ENCODE measurements at places on chromosomes 1 and 21.

DNA sequence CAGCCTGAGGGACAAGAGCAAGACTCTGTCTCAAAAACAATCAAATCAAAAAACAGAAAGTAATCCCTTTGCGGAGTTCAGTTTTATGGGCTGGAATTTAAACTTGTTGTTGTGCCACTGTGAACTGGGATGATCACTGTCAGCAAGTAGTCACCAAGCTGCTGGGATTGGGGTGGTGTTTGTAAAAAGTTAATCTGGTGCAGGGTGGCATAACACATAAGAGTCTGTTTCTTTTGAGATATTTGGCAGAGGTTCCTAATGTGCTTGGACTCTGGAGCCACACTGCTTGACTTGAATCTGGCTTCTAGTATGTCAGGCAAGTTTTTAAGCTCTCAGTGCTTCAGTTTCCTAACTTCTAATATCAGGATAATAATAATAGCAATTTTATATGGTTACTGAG, 6.6 kb downstream of the CLIC4 start:
- no peak for DNase-seq

- no peak for DNase-seq
These were observed 67.1 kb downstream of the UBE2T start for GRCh38 chr1:202274611-202275010.

- DNase-seq: no peak
These were observed 493.8 kb upstream of the CHRM3 start for GRCh38 chr1:238892612-238893011.

DNA sequence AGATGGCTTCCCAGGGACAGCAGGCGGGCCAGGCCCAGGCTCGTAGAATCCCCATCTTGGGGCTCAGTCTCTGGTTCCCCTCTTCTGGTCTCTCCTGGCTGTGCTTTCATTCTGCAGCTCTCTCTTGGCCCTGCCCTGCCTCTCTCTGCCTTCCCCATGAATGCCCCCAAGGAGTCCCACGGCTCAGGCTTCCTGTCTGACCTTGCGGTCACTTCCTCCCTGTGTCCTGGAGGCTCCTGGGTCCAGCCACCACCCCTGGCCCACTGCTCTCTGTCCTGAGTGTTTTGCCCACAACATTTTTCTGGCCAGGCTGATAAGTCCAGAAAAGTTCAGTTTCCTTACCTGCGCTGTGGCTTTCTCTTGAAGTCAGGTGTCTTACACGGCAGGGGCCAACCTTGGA, 29.1 kb downstream of the PIGP start:
- DNase-seq: no peak

- DNase-seq: no peak
These were observed 1.2 kb upstream of the SEMA6C start for GRCh38 chr1:151147665-151148064.

- DNase-seq: no peak
These were observed 15.6 kb upstream of the HMGCS2 start for GRCh38 chr1:119784191-119784781.

DNA sequence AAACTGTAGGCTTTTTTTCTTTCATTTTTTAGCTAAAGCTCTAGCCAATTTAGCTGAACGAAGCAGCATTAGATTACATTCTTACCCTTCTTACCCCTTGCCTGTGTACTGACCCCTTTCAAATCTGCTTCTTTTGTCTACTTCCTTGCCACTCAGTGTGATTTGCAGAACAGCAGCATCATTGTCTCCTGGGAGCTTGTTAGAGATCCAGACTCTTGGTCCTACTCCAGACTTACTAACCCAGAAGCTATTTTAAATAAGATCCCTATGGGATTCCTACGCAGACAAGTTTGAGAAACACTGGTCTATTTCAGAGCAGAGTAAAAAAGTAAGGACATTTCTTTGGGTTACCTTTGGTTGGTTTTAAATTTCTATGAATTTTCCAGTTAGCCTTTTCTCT, 13.8 kb downstream of the LRRC39 start:
- DNase-seq: no peak

- DNase-seq: peak; percentile 4
These were observed 44.6 kb downstream of the NIBAN1 start for GRCh38 chr1:184929711-184930202.

GRCh38 chr1:53395671-53396215, 63.5 kb upstream of the DMRTB1 start:
- no peak for DNase-seq

GRCh38 chr1:76170084-76170483, 95.5 kb downstream of the ST6GALNAC3 start:
- no peak for DNase-seq

DNA sequence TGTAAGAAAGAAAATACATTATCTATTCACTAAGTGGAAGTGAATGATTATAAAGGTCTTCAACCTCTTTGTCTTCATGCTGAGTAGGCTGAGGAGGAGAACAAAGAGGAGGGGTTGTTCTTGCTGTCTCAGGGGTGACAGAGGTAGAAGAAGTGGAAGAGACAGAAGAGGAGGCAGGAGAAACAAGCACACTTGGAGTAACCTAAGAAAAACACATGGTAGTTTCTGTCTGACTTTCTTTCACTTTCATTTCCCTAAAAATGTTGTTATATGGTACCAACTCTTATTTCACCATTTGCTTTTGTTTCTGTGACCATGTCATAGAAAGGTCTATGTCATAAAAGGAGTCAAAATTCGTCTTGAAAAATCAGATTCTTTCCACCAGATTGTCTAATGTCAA, 696.6 kb upstream of the BRINP3 start:
- DNase-seq: no peak

GRCh38 chr1:6209661-6210580, 4.0 kb downstream of the RNF207 start:
- DNase-seq: no peak

GRCh38 chr1:187517546-187517945, 688.8 kb downstream of the PLA2G4A start:
- no peak for DNase-seq

DNA sequence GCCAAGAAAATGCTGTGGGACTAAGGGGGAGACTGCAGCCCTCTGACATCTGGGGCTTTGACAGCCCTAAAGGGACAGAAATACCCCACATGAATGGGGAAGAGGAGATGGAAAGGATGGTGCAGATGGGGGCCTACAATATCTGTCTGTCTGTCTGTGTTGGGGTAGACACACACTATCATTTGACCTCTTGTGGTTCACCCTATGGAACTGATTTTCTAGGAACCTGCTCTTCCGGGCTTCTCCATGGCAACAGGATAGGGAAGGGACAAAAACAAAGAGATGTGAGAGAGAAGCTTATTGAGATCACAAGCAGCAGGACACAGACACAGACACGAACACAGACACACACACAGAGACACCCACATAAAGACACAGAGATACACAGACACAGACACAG, 17.1 kb downstream of the KIF21B start:
- DNase-seq: no peak

- DNase-seq: no peak
These were observed 11.2 kb downstream of the CASQ2 start for GRCh38 chr1:115757326-115757725.

GRCh38 chr21:42850866-42851391, 28.4 kb downstream of the WDR4 start:
- no peak for DNase-seq

DNA sequence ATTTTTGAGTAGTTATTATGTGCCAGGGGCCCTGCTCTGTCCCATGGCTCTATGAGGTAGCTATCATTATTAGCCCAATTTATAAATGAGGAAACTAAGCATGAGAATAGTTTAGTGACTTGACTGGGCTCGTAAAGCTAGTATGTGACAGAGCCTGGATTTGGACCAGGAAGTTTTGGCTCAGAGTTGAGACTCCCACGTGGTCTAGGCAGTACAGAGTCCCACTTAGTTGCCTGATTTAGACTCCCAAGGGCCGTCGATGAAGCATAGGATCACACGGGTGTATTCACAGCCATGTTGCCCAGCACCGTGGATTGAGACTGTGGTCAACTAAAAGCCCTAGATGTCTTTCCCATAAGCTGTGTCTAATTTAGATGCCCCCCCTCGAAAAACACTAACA, 81.7 kb downstream of the DDX20 start:
- DNase-seq: no peak

- peak; percentile 11 for DNase-seq
These were observed 156.2 kb downstream of the DENND1B start for GRCh38 chr1:197619008-197619640.

DNA sequence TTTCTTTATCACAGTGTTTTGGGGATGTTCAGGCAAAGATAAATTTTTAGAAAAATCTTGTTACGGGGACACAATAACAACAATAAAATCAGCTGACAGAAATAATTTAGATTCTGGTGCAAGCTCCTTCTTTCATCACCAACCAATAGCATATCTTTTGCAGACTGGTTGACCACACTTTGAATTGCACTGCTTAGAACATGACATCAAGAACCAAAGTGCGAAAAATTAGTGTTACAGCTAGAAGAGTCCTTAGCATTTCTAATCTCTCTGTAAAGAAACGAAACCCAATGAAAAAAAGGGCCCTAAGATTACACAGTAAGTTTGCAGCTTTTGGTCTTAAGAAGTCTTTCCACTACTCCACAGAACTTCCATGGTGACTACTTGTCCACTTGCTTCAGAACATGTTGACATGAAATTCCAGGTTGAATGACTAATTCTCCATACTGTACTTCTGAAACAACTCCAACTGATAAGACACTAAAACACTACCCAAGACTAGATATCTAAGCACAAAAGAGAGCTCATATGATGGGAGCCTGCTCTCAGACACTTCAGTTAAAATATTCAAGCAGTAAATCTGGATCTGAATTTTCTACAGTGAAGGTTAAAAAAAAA, 31.3 kb downstream of the XKR8 start:
- no peak for DNase-seq

DNA sequence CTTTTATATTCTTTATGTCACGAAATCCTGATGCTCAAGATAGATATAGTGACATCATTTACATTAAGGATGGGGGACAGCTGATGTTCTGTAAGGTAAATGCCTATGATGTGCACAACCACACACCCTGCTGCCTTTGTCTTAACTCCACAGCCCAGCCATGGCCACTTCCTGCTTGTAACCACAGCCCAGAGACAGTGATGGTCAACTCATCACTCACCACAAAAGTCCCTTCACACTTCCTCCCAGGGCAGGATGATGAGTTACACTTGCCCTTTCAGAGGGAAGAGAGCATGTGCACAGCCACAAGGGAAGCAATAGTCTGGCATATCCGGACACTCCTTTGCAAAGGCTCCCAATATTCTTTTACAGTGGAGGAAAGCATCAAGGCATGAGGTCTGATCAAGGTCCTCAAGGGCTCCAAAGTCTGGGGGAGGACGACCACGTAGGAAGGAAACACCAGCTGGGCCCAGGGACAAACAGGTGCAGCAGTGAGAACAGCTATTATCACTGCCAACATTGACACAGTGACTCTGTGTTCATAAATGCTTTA, 53.8 kb downstream of the PLPP3 start:
- no peak for DNase-seq

DNA sequence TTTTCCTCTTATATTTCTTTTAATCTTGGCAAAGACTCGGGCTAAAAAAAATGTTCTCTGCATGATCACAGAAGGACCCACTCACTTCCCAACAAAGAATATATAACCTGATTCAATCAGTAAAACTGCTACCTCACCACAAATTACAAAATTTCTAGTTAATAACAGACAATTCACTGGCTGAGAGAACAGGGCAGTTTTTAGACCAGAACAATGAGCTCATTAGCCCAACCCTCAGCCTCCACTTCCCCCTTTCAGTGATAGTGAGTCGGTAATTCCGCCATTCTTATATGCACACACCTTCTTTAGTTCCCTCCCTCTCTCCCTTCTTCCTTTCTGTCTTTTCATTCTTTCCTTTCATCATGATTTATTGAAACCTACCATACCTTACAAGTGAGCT, 8.9 kb downstream of the SIPA1L2 start:
- DNase-seq: no peak

DNA sequence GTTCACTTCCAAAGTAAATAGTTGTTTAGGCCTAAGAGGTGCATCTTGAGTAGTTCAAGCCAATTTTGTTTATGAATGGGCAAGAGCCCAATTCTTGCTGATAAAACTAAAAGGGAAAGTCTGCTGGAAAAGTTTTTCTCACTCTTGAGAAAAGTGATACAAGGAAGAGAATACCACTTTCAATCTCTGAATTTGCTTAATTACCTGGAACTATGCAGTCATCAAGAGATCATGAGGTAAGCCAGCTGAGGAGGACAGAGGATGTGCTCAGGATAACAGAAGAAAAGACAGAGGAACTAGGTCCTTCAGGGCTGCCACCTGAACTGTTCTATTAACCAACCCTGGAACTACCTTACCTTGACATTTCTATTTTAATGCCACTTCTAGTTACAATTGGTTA, 42.2 kb downstream of the ILDR2 start:
- no peak for DNase-seq

DNA sequence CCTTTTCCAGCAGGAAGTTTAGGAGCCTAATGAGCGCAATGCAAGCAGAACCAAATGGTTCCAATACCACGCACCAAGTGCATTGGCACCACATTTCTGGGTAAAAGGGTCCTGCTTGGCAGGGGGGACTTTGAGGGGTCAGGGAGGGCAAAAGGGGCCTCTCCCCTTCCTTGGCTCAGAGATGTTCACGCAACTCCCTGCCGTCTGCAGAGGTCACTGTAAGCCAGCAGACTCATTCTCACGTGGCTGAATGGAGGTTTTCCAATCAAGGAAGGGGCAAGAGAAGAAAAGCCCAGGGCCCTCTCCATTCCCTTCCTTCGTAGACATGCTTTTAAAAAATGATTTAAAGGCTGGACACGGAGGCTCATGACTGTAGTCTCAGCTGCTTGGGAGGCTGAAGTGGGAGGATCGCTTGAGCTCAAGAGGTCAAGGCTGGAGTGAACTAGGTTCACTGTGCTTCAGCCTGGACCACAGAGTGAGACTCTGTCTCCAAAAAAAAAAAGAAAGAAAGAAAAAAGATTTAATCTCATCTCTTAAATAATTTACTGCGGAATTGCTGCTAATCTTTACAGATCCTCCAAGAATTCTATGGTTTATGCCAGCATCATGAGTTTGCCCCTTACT, 80.3 kb downstream of the RUNX3 start:
- peak; percentile 40 for DNase-seq

- no peak for DNase-seq
These were observed 5.4 kb upstream of the ZNF281 start for GRCh38 chr1:200415227-200415626.

GRCh38 chr1:228104526-228105269, 1.6 kb upstream of the C1orf35 start:
- DNase-seq: no peak

- DNase-seq: peak; percentile 21
These were observed 91.0 kb upstream of the KCNA3 start for GRCh38 chr1:110765640-110766335.

DNA sequence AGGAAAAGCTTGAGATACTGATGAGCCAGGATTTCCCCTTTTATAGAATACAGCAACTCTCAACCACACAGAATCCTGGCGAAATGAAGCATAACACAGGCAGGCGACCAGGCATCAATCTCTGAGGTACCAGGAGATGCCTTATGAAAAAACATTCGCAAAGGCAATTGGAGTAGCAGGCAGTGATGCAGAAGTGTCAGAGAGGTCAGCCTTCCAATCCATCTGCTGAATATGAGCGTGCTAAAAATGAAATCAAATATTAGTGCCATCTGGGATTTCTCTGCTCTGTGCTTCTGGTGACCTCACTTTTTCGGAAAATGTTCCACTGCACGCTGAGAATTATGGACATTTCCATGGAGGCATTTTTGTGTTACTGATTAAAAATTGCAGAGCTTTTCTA, 258.8 kb downstream of the VAV3 start:
- no peak for DNase-seq
